ENCODE measurements at places on chromosomes 2 and 18. TPM values are rescaled to one million over a fixed set of nuclear protein-coding genes. Genes with fewer than 3 reads are reported as not detected.

GRCh38 chr2:81672923-81673322, 1368.4 kb upstream of the LRRTM1 start:
- no peak for DNase-seq

DNA sequence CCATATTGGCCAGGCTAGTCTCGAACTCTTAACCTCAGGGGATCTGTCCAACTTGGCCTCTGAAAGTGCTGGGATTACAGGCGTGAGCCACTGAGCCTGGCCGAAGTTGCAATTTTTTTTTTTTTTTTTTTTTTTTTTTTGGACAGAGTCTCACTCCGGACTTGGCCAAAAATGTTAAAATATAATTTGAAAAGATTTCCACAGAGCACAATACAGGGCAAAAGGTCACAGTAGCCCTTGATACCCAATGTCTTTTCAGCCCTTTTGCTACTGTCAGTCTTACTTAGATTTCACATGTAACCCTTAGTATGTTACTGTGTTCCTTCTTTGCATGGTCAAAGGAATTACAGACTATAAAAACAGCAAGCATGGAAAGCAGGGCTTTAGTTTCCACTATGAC, 42.6 kb upstream of the MAPRE2 start:
- no peak for DNase-seq

DNA sequence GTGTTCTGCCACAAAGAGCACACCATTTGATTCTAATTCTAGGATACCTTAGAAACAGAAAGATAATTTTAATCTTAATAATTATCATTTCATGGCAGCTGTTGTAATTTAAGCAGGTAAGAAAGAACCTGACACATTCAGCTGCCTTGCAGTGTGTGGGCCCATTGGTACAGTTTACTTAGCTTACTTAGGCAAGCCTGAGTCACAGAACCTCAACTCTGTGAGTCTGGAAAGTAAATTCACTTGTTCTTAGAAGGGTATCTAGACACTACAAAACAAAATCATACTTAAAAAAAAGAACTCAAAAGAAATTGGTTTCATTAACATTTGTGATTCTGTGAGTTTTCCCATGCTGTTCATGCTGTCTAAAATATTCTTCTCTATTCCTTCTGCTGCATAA, 956.3 kb upstream of the SLC39A10 start:
- DNase-seq = no peak

- no peak for DNase-seq
These were observed 24.8 kb downstream of the FMNL2 start for GRCh38 chr2:152359573-152360363.

DNA sequence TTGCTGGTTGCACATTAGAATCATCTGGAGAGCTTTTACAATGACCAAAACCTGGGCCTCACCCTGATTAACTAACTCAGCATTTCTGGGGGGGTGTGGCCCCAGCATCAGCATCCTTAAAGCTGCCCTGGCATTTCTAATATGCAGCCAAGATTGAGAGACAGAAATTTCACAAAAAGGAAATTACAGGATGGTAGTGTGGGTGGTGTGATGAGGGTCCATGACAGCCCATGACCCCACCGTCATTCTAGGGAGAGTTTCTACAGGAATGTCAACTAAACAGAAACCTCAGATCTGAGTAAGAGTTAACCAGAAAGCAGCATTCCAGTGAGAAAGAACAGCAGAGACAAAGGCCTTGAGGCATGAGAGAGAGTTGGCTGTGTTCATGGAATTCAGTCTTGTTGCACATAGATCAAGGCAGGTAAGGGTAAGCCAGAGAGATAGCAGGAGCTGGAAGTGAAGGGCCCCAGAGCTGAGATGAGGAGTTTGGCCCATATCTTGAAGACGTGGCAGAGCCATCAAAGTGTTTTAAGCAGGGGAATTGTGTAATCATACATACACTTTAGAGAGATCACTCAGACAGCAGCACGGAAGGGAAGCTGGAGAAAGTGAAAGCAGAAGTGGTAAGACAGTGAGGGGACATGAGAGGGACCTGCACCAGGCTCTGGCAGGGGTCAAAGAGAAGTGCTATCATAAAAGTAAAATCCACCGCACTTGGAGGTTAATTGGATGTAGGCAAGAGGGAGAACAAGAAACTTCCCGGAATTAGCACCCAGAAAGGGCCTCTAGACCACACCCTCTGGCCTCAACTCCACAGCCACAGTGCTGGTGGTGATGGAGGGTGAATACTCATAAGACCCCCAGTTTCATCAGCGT, 7.8 kb upstream of the TRABD2A start:
- DNase-seq = no peak

DNA sequence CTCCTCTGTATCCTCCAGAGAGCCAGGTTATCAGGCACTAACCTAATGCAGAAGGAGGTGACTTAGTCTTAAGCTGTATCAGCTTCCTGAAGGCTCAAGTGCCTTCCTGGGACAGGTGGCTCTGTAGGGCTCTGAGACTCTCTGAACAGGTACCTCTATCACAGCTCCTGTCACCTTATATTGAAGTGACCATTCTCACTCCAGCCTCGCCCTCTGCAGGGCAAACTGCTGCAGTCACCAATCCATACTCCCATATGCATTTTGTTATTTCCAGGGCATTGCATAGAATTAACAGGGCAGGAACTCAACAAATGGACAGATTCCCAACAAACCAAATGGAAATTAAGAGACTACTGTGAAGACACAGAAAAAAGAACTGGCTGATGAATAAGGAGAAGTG, 203.0 kb upstream of the REV1 start:
- no peak for DNase-seq

GRCh38 chr2:60463249-60463648, 90.2 kb downstream of the BCL11A start:
- DNase-seq = peak; percentile 22

ARHGAP15 gene
- polyA plus RNA-seq = 7.5 TPM

MAP3K19 gene
- polyA plus RNA-seq = 0.83 TPM

TMEM178A gene
- 81.1 TPM for polyA plus RNA-seq

CIB4 gene
- 0.80 TPM for polyA plus RNA-seq

IL1RN gene
- polyA plus RNA-seq = 8.2 TPM

All from right renal pelvis (tissue), 4 donors.